Psoas muscle (tissue), 8 donors: ENCODE measurements at places on chromosomes 6 and 20.

DNA sequence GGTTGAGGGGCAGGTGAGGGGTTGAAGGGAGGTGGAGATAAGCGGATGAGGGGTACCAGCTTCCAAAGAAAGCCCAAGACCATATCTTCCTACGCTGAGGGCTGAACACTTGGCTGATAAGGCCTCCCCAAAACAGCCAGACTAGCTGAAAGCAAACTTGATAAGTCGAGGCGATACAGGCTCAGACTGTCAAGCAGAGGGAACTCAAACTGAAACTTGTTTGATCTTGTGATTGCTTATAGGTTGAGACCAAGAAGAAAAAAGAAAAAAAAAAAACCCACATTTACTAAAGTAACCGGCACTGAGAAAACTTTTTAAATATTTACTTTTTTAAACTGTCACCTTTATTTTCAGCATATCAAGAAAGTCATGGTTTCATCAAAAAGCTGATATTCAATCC, 73.6 kb downstream of the TRERF1 start:
- DNase-seq = no peak

GRCh38 chr6:118216751-118217150, 309.7 kb downstream of the SLC35F1 start:
- no peak for DNase-seq

DNA sequence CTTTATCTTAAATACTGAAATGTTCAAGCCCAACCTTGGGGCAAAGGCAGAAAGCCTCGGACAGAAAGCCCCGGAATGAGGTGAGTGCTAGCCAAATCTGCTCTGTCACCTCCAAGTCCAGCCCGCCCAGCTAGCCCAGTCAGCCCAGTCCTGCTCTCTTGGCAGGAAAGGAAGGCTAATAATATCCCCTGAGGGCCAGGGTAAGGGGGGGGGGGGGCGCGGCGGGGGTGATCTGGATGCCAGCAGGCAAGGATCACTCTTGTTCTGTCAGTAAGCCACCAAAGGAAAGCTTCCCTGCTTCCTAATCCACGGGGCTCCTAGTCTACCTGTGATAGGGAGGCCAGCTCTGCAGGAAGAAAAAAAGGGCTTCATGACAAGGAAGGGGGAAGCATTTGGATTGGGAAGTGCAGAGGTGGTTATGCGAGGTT, 1.1 kb downstream of the NDRG3 start:
- DNase-seq = peak; percentile 66

GRCh38 chr6:6966127-6966526, 141.6 kb upstream of the RREB1 start:
- no peak for DNase-seq
